ENCODE measurements at places on chromosomes 3 and 15.
A peak's percentile ranks its signal among the peaks of the same experiment; 100 is the strongest.

- no peak for DNase-seq
Observed at GRCh38 chr3:105334138-105334882, 32.4 kb upstream of the ALCAM start.

DNA sequence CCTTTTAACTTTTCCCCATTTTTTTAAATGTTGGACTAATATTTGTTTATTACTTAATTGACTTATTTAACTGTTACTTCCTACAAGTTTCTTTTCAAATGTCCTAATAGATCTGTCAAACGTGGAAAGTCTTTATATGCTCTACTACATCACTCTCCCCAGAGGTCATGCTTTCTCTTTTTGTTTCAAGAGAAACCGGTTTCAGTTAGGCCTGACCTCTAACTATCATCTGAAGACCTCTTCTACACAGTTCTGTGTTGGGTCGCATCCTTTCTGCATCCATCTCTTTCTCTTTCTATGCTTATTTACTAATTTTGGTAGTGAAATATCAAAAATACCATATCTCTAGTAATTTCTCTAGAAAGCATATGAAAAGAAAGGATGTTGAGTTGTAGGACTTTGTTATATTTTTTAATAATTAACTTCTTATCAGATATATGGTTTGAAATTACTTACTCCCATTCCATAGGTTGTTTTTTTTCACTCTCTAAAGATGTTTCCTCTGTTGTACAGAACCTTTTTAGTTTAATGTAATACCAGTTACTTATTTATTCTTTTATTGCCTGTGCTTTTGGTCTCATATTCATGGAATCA is 781.2 kb upstream of the ARPP21 start:
- no peak for DNase-seq

DNA sequence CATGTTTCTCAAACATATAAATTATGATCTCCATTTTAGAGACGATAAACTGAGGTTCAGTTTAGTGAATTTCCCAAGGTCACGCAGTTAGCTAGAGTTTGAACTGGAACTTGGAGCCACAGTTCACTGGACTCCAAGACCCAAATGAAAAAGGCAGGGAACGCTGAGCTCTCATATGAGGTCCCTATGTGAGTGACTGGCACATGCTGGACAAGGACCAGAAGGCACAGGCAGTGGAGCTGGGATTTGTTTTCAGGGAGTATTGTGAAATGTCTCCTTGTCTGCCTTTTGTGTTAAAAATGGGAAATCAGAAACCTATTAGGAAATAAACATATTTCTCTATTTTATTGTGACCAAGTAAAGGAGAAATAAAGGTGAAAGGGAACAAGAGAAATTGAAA is 63.5 kb downstream of the MESD start:
- no peak for DNase-seq

- DNase-seq: peak; percentile 90
Observed at GRCh38 chr15:83733206-83733605, 79.3 kb downstream of the ADAMTSL3 start.

DNA sequence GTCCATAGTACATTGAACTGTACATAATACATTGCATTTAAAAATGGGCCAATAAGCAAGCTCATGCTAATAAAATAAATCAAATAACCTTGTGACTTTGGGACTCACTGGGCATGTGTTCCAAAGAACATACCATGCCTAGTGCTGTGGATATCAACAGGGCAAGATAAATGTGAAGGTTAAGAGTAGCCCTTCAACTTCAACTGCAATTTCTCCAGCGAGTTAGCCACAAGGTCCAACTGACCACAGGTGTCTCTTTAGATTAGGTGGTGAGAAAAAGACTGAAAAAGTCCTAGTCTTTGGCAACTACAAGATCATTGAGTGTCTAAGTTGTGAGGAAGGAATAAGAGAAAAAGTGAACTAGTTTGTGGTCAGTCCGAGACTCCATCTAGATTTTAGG is 78.3 kb upstream of the ATP11B start:
- DNase-seq: no peak

GRCh38 chr3:137224464-137224863 is 266.7 kb downstream of the IL20RB start:
- DNase-seq: no peak

DNA sequence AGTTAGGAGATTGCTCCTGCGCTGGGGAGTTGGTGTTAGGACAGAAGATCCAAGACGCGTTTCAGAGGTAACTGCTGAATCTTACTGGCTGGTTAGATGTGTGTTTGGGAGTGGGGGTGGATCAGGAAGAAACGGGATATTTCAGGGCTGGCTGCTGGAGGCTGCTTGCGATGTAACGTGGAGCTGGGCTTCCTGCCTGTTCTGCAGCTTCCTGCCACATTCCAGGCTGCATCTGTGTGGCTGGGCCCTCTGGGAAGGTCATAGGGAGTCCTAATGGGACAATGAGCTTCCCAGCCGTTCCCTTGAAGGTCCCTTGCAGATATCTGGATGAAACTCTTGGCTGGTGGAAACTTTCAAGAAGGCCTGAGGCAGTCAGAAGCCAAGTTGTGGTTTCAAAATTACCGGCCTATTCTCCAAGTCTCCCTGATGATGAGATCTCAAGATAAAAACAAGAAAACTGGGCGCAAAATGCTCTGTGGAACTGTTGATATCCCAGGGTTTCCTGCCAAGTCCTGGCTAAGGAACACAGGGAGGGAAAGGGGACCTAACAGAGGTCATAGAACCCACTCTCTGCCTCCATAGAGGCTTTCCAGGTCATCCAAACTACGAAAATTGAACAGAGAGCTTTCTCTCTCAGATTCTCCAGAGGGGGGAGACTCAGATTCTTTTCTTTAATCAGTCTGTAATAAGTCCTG is 67.0 kb downstream of the NOX5 start:
- DNase-seq: no peak

DNA sequence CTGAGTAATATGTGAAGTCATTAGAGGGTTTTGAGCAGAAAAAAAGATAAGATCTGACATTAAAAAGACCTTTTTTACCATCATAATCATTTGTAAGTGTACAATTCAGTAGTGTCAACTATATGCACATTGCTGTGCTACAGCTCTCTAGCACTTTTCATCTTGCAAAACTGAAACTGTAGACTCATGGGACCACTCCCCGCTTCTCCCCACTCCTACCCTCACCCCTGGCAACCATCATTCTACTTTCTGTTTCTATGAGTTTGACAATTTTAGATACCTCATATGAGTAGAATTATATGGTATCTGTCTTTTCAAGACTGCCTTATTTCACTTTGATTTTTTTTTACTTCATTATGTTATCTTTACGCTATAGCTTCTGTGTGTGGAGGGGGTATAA is 112.8 kb downstream of the NSUN3 start:
- DNase-seq: no peak

- peak; percentile 2 for DNase-seq
Observed at GRCh38 chr3:137709011-137709601, 55.0 kb upstream of the SOX14 start.

DNA sequence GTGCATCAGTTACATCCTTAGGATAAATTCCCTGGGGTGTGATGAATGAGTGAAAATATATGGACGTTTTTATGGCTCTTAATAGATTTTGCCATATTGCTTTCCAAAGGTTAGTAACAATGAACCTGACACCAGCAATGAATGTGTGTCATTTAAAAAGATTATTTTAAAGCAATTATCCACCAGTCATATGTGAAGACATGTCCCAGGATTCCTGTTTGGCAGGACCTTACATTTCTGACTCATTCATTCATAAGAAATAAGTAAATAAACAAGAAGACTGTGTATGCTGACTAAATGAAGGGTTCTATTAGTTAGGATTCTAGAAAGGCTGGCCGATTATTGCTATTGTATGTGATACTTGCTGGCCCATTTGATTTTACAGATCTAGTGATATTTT is 201.5 kb downstream of the SOX2 start:
- DNase-seq: no peak

GRCh38 chr3:12484983-12485327 is 675 bp downstream of the TSEN2 start:
- DNase-seq: no peak

GRCh38 chr15:66042624-66043023 is 173.3 kb downstream of the RAB11A start:
- no peak for DNase-seq
